ENCODE measurements at places on chromosomes 2 and 18.

GRCh38 chr18:34921226-34921625 is 120.0 kb upstream of the MAPRE2 start:
- DNase-seq = no peak

DNA sequence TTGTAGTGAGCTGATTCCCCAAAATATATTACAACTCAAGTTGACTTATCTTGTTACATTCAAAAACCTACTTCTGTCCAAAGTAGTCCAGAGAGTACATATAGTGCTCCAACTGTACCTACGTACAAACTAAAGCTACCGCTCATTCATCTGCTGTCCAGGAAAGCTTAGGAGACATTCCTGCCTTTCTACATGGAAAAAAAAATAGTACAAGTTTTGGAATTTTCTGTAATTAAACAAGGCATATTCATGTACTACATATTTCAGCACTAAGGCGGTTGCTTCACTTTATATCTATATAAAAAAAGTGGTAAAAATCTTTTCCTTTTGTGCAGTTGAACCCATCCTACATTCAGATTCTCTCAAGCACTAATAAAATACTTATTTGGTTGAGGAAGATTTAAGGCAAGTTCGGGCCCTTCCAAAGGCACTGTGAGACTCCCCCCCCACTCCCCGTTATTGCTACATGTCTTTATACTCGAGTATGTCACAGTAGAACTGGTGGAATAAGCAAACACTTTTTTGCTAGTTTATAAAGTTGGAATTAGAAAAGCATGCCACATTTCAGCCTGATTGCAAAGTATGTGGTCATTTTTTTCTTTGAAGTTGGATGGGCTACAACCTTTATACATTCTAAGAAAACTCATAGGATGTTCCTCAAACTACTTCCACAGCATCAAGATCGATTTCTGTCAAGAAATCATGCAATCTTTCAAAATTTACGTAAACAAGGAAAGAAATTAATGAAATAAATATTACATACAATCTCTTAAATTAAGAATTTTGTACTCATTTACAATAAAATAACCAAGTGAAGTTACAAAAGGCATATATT is 3.7 kb downstream of the ZFP36L2 start:
- DNase-seq = no peak

GRCh38 chr18:65769652-65770051 is 18.8 kb downstream of the CDH7 start:
- DNase-seq = no peak

DNA sequence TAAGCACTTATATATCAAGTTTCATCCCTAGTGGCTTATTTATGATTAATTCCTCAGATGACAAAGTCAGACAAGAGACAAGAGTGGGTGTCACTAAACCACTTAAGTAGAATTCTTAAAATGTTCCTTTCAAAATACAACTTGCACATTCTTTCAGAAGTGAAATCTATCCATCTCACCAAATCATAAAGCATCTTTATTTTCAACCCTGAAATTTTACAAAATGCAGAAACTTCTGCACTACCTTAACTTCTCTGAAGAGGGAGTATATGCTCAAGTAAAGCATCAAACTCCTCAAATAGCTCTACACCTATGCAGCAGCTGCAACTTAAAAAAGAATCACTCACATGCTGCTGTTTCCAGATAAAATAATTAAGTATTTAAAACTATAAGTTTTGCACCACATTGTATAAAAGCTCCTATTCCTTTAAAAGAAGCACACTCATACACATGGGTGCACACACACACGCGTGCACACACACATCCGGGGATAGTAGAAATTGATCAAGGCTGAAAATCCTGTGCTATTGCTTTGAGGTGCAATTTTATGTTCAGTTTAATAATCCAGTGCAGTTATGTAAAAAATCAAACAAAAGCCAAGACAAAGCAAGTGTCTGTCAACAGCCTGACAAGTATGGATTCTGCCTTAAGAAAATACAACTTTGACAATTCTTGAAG is 244.5 kb downstream of the TCF4 start:
- DNase-seq = no peak

- no peak for DNase-seq
These were observed 108.3 kb downstream of the ATL2 start for GRCh38 chr2:38268691-38269327.

GRCh38 chr18:7035807-7036206 is 81.8 kb downstream of the LAMA1 start:
- no peak for DNase-seq

- DNase-seq = no peak
These were observed 236.8 kb downstream of the CLIP4 start for GRCh38 chr2:29351916-29352591.

All from stimulated activated CD4-positive, alpha-beta T cell treated with anti-CD3 and anti-CD28 coated beads, Interleukin-4, amount 100 ng/mL, for 24 hours (primary cell).